ENCODE measurements at places on chromosomes 12 and 14.

GRCh38 chr14:54310151-54310850, 86.5 kb upstream of the CDKN3 start:
- no peak for DNase-seq

DNA sequence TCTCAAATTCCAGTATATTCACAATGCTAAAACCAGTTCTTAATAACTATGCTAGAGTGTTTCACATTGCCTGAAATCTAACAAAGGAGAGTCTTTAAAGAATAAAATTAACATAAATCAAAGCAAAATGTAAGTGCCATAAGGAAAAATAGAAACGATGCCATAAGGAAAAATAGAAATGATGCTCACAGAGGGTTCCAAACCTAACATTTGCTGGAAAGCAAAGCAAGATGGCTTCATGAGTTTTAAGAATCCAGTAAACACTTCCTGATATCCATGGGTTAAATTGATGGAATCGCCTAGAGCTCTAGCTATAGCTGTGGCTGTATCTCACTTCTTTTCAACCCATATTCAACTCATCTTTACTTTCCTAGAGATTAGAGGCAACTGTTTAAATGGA, 63.9 kb downstream of the GPR68 start:
- no peak for DNase-seq

DNA sequence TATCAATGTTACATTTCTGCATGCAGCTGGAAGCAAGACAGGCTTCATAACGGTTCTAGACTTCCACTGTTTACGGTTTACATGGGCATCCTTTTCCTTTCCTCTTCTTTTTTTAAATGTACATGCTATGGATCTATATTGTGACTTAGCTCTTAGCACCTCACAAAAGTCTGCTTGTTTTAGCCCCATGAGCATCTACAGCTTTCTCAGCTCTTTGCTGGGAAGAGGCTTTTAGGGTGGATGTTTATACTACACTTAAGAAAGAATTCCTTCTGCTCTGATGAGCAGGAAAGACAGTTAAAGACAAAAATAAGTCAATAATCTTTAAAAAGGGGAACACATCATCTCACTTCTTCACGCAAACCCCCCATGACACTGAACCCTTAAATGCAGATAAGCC, 51.4 kb downstream of the KICS2 start:
- DNase-seq = no peak

DNA sequence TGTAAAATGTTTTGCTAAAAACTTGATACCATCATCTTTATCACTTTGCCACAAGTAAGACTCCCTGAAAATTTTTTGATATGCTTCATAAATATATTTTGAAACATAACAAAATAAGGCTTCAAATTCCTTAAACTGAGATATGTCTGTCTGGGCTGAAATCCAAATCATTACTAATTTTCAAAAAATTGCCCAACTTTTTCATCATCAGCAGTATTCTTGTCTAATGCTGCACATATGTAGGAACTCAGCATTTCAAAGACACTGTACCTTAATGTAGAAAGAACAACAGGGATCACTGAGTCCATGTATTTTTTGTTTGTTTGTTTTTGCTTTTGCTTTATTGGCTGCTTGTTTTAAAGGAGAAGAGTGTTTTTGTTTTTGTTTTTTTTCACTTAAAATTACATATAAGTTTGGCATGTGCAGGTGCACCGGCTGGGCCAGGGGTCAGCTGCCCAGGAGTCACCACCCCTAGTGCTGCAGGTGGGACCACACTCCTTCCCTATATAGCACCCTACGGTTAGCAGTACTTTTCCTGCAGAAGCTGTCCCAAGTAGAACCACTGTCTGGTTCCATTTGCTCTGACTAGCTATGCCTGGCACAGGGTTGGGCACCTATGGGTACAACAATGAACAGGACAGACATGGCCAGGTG, 231.2 kb downstream of the PIK3C2G start:
- DNase-seq = peak; percentile 64

DNA sequence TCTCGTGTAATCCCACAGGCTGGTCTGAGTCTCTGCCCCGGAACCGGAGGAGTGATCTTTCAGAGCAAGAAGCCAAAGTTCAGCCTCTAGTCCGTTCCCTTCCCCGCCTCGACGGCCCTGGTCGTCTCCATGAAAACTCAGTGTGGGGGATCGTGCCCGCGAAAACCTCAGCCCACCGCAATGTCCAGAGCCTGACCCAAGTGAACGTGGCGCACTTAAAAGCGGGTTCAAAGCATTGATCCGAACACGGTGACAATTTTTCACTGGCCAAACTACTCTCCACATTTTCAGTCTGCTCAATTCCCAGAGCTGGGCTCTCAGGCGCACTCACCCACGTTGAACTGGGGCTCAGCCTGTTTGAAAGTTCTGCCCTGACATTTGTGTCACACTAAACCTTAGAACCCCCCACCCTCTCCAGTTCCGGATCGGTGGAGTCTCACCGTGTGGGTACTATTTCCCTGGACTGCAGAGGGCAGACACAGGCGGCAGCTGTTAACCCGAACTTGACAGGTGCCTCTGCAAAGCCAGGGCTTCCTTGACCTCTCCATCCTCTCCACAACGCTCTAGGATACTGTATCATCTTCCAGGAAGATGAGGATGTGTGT, 886 bp upstream of the PRICKLE1 start:
- no peak for DNase-seq

- DNase-seq = no peak
These were observed 13.8 kb downstream of the TESC start for GRCh38 chr12:117085318-117085947.

DNA sequence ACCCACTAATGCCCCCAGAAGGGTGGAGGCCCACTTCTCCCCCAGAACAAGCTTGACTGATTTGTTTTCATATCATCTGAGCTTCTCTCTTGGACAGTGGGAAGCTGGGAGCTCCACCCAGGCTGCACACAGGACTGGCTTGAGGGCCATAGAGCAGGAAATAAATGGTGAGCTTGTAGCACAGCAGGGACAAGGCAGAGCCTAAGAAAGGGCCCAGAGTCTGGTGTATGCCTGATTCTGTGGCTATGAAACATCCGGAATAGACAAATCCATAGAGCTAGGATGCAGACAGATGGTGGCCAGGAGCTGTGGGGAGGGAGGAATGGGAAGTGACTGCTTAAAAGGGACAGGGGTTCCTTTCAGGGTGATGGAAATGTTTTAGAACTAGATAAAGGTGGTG, 79.0 kb downstream of the ARL6IP4 start:
- no peak for DNase-seq

- DNase-seq = no peak
These were observed 40.0 kb upstream of the DDX11 start for GRCh38 chr12:31033681-31034080.

GRCh38 chr14:81557146-81557545, 23.5 kb upstream of the SEL1L start:
- no peak for DNase-seq

DNA sequence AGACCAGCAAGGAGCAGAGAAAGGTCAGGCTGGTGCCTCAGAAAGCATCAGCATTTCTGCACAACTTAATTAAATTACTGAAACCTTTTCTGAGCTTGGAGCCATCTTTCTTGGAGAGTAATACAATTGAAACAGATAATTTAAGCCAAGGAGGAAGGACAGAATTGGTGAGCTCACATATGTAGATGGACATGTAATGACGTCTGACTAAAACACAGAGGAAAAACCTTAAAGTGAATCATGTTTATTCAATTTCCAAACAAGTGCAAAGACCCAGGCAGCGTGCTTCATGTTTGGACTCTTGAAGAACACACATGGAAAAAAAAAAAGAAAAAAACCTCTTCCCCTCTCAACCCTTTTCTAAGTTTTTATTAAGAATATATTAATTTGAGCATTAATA, 19.0 kb downstream of the SUSD6 start:
- DNase-seq = no peak

GRCh38 chr12:90757957-90758356, 197.0 kb downstream of the CCER1 start:
- no peak for DNase-seq

DNA sequence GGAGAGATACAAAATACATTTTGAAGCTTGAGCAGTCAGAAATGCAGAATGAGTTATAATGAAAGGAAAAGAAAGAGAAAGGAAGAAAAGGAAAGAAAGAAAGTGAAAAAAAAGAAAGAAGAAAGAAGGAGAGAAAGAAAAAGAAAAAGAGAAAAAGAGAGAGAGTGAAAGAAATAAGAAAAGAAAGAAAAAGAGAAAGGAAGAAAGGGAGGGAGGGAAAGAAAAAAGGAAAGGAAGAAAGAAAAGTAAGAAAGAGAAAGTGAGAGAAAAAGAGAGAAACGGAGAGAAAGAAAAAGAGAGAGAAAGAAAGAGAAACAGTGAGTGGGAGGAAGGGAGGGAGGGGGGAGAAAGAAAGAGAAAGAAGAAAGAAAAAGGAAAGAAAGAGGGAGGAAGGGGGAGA, 549.9 kb downstream of the GALC start:
- no peak for DNase-seq

DNA sequence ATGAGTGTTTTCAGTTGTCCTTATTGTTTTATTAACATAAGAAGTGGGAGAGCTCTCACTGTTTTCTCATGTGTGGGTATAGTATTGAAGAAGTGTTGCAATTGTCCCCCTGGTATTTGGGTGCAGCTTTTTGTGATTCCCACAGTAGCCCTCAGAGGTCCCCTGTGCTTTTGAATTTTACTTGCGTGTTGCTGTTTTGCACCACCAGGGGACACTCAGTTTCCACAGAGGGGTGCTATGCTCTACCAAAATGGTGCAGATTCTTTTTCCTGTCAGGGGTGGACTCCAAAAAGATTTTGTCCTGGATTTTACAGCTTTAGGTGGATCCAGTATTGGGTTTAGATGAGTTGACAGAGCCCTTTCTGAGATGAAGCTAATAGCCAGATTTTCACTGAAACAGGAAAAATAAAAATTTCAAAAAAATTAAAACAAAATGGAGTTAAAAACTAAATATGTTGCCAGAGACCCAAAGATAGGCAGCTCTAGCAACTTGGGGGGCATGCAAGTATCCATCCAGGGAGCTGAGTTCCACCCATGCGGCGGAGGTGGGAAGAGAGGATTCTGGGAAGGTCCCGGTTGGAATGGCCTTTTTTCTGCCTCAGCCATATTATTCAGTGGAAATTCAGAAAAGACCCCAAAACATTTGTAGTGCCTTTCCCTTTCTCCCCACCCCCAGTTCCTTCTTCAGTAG, 50.2 kb downstream of the TTLL5 start:
- peak; percentile 79 for DNase-seq

GRCh38 chr14:69040353-69040752, 61.3 kb upstream of the ACTN1 start:
- DNase-seq = no peak

DNA sequence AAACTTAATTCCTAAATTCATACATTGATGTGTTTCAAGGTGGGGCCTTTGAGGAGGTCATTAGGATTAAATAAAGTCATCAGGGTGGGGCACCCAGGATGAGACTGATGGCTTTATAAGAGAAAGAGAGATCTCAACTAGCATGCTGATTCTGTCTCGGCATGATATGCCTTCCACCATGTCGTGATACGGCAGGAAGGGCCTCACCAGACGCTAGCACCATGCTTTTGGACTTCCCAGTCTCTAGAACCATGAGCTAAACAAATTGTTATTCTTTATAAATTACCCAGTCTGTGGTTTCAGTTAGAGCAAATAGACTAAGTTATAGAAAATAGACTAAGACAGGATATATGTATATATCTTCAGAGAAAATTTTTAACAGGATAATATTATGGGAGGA, 759.6 kb downstream of the MED13L start:
- DNase-seq = no peak

GRCh38 chr12:56626701-56627100, 3.4 kb downstream of the BAZ2A start:
- no peak for DNase-seq

DNA sequence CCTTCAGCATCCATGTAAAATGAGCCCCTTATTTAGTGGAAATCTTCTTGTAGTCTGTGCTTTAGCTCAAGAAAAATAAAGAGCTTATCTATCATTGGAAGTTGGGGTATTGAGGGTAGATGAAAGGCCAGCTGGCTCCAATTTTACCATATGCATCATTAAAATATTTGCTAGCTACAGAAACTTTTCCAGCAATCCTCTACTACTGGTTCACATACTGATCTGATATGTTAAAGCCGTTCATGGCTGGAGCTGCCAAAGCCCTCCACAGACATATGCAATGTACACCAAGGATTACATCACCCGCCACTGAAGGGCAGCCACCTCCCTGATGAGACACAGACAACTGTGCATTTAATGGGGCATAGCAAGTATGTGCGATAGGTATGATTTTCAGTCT, 1205.3 kb downstream of the GALC start:
- peak; percentile 59 for DNase-seq

DNA sequence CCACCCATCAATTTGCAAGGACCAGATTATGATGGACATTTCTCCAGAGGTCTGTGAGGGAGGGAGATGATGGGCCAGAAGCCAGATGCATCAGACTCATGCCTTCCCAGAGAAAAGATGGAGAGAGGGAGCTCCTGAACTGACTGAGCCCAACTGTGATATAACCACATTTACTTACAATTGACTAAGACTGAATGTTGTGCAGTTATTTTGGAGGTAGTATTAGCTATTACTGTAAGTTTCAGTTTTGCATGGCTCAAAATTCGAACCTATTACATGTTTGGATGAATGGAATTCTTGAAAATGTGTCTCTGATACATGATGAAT, 211.1 kb upstream of the SFSWAP start:
- no peak for DNase-seq

DNA sequence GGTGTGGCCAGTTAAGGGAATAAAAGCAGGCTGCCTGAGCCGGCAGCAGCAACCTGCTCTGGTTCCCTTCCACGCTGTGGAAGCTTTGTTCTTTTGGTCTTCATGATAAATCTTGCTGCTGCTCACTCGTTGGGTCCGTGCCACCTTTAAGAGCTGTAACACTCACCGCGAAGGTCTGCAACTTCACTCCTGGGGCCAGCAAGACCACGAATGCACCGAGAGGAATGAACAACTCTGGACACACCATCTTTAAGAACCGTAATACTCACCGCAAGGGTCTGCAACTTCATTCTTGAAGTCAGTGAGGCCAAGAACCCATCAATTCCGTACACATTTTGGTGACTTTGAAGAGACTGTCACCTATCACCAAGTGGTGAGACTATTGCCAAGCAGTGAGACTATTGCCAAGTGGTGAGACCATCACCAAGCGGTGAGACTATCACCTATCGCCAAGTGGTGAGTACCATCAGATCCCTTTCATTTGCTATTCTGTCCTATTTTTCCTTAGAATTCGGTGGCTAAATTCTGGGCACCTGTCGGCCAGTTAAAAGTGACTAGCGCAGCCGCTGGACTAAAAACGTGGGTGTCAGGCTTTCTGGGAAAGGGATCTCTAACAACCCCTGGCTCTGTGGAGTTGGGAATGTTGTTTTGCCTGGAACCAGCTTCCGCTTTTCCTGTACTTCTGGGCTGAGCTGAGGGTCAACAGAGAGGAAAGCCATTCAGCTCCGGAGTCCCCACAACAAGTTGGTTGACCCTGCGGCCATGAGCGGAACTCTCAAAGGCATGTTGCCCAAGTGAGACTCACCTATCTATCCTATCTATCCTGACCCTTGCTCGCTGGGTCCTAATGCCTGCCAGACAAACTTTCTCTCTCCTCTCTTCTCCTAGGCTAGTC, at the start of gene DHRS2:
TSS of gene DHRS2 (plus strand) at position 48 of the 895 bp plus-strand sequence. CDS start 2,501 bp downstream, outside the sequence.
- no peak for DNase-seq

DNA sequence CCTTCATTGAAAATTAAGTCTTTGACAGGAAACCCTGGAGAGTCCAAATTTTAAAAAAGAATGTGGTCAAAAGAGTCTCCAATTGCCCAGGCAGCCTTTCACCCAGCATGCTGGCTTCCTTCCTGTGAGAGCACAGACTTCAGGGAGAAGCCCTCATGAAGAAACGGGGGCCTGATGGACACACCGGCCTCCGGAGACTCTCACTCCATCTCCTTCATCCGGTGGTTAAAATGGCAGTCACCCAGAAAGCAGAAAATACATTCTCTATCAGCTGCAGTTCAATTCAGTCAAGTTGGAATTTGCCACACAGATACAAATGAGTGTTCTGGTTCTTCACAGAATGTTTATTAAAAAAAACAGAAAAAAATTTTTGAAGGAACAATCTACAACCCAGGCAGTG, 56.5 kb downstream of the CPM start:
- DNase-seq = peak; percentile 33

Data from cardiac fibroblast (primary cell).